IgD-negative memory B cell (primary cell): ENCODE measurements at places on chromosomes 11 and 22. TPM values are rescaled to one million over a fixed set of nuclear protein-coding genes. Genes with fewer than 3 reads are reported as not detected.

Gene HORMAD2
- polyA plus RNA-seq: not detected

Gene MEI1
- 105 TPM for polyA plus RNA-seq

Gene CCDC73
- not detected for polyA plus RNA-seq

Gene TMPRSS13
- 0.35 TPM for polyA plus RNA-seq

Gene MRGPRF
- not detected for polyA plus RNA-seq

Gene ZBTB16
- 9.7 TPM for polyA plus RNA-seq

Gene TMEM45B
- 0.19 TPM for polyA plus RNA-seq
